CD8-positive, alpha-beta T cell (primary cell): ENCODE measurements at places on chromosomes 13 and 19. TPM values are rescaled to one million over a fixed set of nuclear protein-coding genes. Genes with fewer than 3 reads are reported as not detected.

The WDR88 gene
- not detected for total RNA-seq

The FOSB gene
- total RNA-seq = 631 TPM

The GZMM gene
- total RNA-seq = 119 TPM

The NHLRC3 gene
- total RNA-seq = 9.3 TPM

The GPC5 gene
- not detected for total RNA-seq
